ENCODE measurements at places on chromosomes 5 and 9.

- no peak for DNase-seq
Observed at GRCh38 chr5:108637134-108637533, 110.6 kb upstream of the FER start.

GRCh38 chr5:154608531-154609011 lies 130.5 kb upstream of the HAND1 start:
- no peak for DNase-seq

DNA sequence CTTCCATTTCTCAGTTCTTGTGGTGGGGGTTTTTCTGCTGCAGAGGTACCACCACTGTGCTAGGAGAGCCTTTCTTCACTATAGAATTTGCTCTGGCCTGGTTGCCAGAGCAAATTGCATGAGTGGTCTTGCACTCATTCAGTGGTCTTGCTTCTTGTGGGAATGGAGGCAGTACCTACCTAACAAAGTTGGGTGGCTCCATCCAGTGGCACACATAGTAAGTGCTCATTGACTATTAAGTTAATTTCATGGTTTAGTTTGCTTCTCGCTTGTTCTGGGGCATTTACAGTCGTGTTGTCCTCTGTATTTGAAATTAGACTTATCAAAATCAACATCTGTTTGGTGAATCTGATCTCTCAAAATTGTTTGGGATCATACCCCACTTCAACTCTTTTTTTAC lies 23.0 kb downstream of the SLC28A3 start:
- no peak for DNase-seq

GRCh38 chr5:134458234-134459009 lies 46.7 kb upstream of the CDKN2AIPNL start:
- no peak for DNase-seq

DNA sequence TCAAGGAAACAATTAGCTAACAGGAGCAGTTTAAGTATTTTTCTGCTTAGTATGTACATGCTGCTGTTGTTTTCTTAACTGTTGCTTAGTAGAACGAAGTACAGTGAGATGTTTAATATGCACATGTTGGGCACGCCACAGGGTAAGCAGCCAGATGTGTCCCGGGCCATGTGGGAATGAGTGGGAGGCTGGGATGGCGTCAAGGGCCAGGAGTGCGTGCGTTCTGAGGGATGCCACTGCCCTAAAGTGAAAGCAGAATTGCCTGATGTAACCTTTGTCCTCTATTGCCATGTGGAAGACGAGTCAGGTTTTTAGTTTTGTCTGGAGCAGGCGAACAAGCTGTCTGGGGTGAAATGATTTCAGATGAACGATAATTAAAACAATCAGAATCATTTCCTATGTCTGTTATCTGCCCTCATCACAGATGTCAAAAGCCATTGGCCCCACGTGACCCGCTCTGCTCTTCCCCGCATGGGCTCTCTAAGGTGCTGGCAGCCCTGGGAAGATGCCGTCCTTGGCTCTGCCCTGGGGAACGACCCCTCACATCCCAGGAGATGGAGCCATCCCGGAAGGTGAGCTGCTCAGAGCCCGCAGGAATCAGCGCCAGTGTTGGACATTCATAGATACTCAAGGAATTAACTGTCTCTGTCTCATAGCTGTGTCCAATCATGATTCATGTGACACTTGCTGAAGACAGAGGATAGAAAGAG lies 356.6 kb upstream of the IRX4 start:
- DNase-seq = no peak

DNA sequence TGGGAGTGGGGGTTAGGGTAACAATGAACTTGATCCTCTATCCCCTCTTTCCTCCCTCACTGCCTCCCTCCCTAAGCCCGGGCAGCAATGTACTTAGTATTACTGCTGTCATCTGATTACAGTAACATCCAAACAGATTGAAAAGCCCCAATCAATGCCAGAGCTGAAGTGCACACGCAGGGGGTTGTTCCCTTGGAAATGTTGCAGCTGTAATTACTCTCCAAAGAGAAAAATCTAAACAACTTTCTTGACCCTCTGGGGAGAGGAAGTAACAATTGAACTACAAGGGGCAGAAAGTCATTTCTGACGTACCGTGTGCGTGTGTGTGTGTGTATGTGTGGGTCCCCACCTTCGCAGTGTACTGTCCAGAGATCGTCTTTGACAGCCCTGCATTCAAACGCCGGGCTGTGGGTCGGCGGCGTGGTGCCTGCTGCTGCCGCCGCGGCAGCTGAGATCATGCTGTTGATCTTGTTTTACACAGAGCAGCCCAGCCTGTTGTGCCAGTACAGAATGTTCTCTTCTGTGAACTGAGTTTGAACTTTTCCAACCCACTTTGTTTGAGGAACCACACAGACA lies 66.0 kb upstream of the KLF9 start:
- no peak for DNase-seq

GRCh38 chr9:114000063-114000454 lies 78.0 kb downstream of the AMBP start:
- DNase-seq = no peak

DNA sequence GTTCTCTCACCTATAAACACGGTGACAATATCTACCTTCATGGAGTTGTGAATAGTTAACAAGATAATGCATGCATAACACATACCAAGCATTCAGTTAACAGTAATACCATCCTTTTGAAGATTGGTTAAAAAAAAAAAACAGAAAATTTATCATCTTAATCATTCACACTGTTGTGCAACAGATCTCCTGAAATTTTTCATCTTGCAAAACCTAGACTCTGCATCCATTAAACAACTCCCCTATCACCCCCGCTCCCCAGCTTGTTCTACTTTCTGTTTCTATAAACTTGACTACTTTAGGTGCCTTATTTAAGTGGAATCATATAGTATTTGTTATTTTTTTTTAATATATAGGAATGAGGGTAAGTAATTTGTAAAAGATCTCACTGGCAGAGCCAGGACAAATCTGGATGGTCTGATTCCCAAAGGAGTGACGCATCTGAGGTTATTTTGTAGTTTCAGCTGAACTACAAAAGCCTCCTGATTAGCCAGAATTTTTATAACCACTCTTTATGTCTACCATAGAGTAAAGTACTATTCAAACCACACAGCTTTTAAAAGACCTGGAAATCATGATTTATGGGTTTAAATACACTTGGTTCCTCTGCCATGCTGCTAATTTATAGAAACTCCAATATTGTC lies 93.0 kb downstream of the FANCC start:
- peak; percentile 10 for DNase-seq

Measured in fibroblast of skin of left biceps (primary cell).